ENCODE measurements at places on chromosomes 1 and 21.

DNA sequence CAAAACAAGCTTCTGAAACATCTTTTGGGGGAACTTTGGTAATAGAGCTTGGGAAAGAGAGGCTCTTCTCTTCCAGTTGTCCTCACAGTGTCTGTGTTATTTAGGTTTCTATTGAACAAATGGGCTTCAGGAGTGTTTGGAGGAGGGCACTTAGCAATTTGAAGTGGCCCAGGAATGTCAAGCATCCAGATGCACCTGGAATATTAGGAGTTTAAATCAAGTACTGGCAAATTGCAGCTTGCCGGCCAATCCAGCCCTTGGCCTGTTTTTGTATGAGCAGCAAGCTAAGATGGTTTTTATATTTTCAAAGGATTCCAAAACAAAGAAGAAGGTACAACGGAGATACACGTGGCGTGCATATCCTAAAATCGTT lies 94.7 kb downstream of the CCDC185 start:
- DNase-seq = no peak

DNA sequence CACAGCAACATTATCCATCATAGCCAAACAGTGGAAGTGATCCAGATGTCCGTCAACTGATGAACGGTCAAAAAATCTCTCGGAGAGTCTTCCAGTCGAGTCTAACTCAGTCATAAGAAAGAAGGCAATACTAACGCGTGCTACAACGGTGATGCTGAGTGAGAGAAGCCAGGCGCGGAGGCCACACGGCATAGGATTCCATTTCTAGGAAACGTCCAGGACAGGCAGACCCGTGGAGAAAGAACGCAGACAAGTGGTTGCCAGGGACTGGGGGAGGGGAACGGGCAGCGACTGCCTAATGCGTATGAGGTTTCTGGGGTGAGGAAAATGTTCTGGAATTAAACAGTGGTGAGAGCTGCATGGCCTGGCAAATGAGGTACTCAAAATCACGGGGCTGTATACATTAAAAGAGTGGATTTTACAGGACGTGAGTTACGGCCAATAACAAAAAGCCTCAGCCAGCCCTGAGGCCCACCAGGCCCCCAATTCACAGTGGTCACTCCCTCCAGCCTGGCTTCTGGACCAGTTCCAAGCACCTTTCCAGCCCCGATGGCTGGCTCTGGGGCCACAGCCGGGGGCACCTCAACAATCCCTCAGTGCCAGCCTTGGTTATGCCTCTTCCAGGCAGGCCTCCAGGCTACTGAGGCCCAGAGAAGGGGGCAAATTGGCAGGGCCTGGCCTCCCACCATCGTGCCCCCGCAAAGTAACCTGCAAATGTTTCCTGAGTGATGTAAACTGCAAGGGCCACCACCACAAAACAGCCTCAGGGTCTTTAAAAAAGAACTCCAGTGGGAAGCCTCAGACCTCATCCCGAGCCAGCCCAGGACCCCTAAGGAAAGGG lies 3.4 kb downstream of the WNT9A start:
- DNase-seq = no peak

DNA sequence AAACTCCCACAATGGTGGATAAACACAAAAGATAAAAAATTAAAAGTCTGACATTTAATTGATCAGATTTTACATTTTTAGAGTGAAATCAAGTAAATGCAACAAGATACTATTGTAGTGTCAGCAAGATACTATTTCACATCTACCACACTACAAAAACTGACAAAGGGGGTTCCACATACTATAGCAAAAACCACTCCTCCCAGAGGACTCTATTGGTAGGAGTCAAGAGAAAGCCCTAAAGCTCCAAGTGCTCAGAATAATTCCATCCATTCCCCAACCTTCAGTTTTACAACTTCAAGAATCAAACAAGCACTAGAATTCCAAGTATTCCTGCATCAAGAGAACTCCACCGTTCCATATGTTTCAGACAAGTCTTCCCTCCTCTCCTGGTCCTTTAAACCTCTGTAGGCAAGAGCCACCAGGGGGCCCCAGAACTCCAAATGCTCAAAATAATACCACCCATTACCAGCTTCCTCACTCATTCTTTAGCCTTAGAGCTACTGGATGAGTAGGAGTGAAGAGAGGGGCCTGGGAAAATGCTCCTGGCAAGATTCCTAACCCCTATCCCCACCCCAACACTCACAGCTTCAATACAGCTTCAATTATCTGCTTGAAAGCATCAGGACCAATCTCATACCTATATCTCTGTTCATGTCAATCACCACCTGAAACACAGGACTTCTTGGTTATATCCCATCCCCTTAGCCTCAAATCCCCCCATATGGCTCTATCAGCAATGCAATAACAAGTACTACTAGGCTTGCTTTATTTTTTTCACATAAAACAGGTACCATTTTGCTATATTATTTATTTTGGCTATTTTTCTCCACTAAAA lies 9.9 kb downstream of the TOR1AIP2 start:
- peak; percentile 69 for DNase-seq

- no peak for DNase-seq
Observed at GRCh38 chr1:4177425-4178150, 277.5 kb upstream of the C1orf174 start.

GRCh38 chr1:65108025-65108642 lies 39.9 kb upstream of the AK4 start:
- no peak for DNase-seq

DNA sequence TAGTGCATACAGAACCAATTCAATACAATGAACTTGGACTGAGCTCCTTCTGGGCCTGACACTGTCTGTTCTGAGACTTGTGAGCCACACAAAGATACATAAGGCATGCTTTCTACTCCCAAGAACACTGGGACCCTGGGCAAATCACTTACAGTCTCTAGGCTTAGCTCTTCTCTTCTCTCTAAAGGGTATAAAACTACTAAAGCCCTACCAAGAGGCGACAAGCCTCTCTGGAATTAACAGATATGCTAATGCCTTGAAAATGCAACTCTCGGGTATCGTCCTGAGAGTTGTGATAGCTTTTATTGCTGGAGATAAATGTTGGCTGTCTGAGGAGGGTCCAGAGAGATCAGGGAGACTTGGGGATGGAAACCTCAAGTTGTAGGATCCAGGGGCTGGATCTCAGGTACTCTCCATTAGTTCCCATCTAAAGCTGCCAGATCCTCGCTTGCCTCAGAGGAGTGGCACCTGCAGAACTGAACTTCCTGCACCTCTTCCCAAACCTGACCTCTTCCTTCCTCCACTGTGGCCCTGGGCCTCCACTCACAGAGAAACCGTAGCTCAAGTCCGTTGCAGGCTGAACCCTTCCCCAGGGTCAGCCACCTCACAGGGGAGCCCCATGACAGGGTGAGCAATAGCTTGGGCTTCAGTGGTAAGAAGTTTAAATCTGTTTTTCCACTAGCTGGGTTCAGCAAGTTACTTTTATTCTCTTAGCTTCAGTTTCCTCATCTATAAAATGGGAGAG lies 11.5 kb upstream of the CFAP45 start:
- peak; percentile 35 for DNase-seq

DNA sequence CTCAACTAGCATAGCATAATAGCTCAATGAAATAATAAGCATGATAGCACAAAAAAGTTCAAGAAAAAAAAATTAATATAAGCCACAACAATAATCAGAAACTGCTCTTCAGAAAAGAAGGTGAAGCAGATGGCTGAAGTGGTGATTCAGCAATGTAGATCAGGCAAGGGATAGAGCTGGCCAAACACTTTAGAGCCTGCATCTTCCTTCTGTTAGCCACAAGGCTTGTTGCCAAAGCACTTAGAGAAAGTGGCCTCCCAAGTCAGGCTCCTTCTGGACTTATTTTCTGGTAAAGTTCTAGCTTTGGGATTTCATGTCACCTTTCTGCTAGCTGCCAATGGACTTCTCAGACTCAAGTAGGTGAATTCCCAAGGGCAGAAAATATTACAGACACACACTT lies 60.3 kb upstream of the C1orf87 start:
- DNase-seq = no peak

DNA sequence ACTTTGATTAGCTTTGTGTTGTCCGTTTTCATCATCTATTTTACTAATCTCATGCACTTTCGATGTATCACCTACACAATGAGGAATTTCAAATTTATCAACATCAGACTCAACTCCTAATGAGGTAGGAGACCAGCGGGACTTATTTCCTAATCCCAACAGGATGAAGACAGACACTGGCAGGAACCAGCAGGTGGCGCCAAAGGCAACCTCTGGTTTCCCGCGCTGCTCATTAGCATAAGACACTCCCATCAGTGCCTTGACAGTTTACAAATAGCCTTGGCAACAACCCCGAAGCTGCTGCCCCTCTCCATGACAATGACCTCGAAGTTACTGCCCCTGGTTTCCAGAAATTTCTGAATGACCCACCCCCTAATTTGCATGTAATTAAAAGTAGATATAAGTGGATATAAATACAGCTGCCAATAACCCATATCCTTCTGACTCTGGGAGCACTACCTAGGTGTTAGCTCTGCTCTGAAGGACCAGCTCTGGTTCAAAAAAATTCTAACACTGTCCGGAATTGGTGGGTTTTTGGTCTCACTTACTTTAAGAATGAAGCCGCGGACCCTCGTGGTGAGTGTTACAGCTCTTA lies 974.8 kb downstream of the ADGRL2 start:
- peak; percentile 2 for DNase-seq

DNA sequence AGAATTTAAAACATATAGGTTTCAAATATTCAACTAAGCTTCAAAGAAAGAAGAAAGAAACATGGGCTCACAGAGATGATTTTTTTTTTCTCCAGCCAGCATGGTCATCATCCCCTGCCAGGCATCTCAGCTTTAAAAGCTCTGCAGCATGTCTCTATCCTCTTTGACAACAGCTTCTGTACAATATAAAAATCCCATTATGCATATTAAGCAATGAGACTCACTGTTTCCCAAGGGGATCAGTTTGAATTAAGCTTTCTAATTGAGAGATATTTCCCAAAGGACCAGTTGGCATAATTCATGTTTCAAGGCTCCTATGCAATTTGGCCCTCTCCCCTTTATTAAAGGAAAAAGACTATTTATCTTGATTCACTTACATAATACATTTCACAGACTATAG lies 220.3 kb downstream of the GRIK1 start:
- no peak for DNase-seq

DNA sequence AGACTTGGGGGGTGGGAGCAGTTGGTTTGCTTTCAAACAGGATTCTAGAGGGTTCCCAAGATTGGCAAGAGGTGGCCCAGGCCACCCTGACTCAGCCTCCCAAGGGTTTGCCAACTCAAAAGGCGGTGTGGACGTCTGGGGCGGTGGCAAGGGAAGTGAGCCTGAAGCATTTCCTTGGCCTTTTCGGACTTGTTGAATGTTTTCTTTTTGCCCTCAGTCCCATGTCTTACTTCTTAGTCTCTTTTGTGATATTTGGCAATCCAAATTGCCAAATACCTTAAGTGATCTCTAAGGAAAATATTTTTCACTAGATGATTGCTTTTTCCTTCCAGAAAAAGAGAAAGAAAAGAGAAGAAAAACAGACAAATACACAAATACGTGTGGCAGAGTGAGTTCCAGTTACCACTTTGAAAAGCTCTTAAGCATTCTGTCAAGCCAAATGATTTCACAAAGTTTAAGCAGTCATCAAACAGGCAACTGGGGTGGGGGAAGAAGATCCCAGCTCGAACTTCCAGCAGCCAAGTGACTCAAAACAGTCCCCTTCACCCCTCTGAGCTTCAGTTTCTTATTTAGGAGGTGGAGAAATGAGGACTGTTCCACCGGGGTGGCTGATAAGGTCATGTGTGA lies 374.6 kb upstream of the USP24 start:
- DNase-seq = no peak

DNA sequence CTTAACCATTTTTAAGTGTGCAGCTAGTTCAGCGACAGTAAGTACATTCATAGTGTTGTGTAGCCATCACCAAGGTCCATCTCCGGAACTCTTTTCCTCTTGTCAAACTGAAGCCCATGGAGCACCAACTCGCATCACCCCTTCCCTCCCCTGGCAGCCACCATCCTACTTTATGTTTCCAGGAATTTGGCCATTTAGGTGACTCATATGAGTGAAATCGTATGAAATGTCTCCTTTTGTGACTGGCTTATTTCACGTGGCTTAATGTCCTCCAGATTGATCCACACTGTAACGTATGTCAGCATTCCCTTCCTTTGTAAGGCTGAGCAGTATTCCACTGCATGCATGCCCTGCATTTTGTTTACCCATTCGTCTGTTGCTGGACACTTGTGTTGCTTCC lies 2.5 kb downstream of the COL6A2 start:
- no peak for DNase-seq

DNA sequence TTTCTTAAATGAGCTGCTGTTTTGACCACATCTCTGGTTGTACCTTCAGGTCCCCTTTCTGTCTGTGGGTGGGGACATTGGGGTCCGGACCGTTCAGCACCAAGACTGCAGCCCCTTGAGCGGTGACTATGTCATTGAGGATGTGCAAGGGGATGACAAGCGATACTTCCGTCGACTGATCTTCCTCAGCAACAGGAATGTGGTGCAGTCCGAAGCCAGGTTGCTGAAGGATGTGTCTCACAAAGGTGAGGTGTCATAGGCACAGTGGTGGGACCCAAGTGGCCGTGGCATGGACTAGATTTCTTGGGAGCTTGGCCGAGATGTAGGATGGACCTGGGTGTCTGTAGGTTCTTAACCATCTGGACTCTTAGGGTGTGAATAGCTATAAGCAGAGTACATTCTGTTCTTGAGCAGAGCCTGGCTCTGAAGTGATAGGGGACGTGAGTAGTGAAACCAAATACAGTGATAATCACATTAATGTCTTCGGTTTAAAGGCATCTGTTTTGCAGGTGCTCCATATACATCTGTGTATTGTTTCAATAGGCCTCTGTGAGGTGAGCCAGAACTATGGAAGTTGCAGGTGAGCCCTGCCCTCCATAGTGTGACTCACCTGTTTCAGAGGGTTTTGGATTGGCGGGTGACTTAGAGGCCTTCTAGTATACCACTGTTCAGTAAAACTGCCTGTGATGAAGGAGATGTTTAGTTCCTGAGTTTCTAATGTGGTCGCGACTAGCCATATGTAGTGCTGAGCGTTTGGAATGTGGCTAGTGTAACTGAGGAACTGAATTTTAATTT lies 6.4 kb downstream of the METTL13 start:
- DNase-seq = no peak

GRCh38 chr1:87045761-87046304 lies 131.4 kb downstream of the HS2ST1 start:
- DNase-seq = peak; percentile 2

- DNase-seq = no peak
Observed at GRCh38 chr1:44239331-44239960, 26.2 kb downstream of the DMAP1 start.

DNA sequence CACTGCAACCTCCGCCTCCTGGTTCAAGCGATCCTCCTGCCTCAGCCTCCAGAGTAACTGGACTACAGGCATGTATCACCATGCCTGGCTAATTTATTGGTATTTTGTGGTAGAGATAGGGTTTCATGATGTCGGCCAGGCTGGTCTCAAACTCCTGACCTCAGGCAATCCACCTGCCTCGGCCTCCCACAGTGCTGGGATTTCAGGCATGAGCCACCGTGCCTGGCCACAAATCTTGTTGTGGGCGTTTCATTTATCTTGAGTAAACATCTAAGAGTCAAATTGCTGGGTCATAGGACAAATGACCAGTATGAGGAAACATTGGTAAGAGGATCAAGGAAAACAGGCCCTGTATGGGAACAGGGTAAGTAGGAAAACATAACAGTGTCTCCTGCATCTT lies 17.9 kb downstream of the TMEM200B start:
- DNase-seq = peak; percentile 35

- peak; percentile 17 for DNase-seq
Observed at GRCh38 chr1:214441119-214441518, 110.3 kb downstream of the PTPN14 start.

GRCh38 chr1:24084050-24084449 lies 27.9 kb downstream of the MYOM3 start:
- DNase-seq = no peak

- DNase-seq = no peak
Observed at GRCh38 chr1:219352961-219353651, 179.4 kb downstream of the LYPLAL1 start.

Data from suppressor macrophage treated with lipopolysaccharide for 1 hour (primary cell).